Right lobe of liver (tissue), 6 donors: ENCODE measurements at places on chromosomes 3 and 15. TPM values are rescaled to one million over a fixed set of nuclear protein-coding genes. Genes with fewer than 3 reads are reported as not detected.

DNA sequence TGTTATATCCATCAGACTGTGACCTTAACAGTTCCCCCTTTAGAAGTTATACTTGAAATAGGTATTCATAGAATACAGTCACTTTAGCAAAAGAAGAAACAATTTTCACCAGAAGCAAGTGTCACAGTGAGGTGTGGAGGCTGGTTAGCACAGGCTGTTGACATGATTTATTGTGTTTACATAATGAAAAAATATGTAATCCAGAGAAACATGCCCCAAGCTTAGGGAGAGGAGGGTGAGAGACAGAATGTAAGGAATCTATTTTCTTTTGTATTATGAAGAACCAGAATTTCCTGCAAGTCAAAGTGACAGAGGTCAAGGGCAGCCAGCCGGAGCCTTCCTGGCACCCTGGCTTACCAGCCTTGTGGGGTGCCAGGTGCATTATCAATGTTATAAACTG is 4.0 kb downstream of the IL12A start:
- no peak for DNase-seq

DNA sequence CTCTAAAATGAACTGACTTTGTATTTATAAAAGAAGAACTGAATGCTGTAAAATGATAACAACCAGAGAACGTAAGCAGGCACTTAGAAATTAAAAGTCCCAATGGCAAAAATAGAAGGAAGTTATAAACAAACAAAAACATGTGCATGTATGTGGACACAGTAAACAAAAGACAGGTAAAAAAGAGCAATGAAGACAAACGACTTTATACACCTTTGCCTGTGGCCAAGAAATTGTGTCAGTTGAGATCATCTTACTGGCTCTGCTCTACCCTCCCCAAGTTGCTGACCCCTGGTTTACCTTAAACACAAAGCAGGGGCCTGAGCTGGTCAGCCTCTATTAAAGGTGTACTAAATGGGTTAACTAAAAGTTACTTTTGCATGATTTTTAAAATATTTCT is 41.7 kb upstream of the GP5 start:
- DNase-seq = no peak

SLC12A8 gene
- total RNA-seq = 23.4 TPM

PLXND1 gene
- 48.8 TPM for total RNA-seq

SPATA12 gene
- not detected for total RNA-seq

DNA sequence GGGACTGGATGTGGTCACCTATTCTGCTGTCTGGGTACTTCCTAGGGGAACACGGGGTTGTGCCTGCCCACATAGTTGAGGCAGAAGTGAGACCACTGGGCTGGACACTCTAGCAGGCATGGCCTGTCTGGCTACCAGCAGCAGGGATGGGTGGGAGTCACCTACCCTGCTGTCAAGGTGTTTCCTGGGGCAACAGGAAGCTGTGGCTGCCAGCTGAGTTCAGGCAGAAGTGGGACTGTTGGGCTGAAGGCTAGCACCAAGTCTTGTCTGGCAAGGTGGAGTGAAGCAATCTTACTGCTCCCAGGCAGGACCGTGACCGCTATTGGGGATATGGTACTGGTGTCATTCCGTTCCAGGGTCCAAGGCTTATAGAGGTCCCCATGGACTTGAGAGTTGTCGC is 20.3 kb upstream of the ZDHHC23 start:
- no peak for DNase-seq

DNA sequence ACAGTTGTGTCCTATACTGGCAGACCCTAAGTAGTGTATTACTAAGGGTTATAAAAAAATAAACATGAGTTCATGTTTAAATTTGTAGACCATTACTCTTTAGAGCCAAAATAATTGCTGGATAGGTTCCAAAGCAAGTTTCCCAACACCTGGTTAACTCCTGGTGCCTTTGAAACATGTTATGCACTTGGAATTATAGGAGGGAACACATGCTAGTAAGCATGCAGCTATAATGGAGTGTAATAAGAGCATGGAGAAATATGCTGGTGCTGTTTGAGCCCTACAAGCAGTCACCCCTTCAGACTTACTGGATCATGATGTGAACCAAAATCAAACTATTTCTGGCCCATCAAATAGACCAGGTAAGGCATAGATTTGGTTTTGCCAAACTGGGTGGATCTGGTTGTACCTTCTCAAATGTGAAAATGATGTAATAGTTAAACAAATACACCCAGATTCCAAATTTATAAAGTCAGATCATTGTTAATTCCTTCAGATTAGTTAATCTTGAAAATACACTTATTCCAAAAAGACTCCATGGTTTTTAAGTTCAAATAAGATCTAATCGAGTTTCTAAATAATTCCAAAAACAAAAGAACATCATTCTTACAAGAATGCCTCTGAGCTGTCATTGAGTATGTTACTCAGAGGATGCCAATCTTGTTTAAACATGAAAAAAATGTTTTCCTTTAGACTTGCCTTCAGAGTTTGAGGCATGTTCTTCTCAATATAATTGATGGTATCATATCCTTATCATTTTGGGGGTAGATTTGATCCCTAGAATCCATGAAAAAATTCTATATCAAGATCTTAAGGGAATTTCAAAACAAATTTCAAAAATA is 69.3 kb downstream of the LRRC28 start:
- DNase-seq = no peak

- peak; percentile 16 for DNase-seq
These were observed 17.5 kb upstream of the CFAP100 start for GRCh38 chr3:126377211-126377610.

DNA sequence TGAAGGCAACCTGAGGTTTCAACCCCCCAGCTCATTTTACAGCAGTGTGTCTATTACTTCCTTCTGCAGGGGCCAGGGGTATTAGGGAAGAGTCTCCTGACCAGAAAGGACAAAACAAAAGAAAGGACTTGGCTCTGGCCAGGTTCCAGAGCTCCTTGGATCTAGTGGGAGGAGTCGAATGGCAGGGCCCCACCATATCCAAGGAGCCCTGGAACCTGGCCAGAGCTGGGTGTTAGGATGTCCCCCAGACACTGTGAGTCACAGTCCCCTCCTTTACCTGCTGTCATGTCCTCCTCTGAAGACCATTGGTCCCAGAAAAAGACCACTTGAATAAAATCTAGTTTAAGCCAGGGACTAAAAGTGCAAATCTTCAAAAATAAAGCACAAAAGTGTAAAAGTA is 113.2 kb downstream of the EEFSEC start:
- no peak for DNase-seq

DNA sequence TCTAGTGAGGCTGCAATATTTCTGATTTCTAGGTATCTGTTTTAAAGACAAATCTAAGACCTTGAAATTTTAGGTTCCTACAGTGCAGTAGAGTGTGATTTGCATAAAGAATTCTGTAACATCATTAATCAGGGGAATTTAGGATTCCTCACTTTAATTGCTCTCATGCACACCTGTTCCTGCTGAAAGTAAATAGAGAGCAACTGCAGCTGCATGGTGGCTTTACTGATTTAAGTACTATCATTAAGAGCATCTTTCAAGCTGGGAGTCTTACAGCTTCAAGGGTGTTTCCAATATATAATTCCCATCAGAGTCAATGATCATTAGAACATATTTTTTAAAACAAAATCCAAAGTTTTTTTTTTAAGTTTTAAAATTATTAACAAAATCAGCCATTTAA is 36.0 kb upstream of the C3orf70 start:
- DNase-seq = no peak

- DNase-seq = no peak
These were observed 540.9 kb upstream of the MDFIC2 start for GRCh38 chr3:70853161-70853944.

GOLGA8G gene
- not detected for total RNA-seq

- DNase-seq = no peak
These were observed 13.3 kb upstream of the IQCF1 start for GRCh38 chr3:51916418-51916817.
